ENCODE measurements at places on chromosomes 1 and 21.

- DNase-seq: no peak
Observed at GRCh38 chr1:5490635-5491034, 501.6 kb downstream of the NPHP4 start.

DNA sequence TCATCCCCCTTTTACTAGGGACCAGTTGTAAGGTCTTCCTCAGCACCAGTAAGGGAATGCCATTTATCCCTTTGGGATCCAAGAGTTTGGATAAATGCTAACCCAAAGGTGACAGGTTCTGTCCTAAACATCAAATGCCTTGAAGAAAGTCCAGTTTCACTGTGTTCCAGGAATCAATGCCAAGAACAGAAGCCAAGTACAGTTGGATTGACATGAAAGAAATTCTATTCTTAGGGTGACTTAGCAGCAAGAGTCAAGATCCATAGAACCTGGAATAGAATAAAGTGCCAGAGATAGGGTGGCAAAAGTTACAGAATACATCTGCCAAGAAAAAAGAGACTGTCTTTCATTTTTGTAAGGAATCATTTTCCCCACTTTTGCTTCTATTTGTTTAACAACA lies 94.9 kb upstream of the ADAMTS5 start:
- DNase-seq: no peak

DNA sequence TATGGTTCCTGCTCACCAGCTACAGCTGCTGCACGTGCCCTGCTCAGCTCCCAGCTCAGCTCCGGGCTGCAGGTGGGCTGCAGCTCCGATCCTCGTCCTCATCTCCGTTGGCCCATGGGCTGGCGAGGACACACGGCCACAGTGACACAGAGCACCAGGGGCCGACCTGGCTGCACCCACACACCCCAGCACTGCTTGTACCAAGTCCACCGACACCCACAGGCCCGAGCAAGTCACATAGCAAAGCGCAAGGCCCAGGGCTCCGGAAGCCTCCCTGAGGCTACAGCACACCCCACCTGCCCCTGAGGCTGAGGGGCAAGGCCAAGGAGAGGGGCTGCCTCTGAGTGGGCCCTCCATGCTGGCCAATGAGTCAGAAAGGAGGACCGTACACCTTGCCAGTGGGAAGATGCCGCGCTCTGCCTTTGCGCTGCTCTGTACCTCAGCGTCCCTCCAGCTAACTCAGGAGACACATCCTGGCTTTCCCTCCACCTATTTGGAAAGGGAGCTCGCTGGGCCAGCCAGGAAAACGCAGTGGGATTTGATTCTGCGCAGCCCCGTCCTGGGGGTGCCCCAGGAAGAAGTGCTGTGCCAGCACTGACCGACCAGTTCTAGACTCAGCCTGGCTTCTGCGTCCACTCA lies 124.8 kb downstream of the SIK1 start:
- DNase-seq: no peak

DNA sequence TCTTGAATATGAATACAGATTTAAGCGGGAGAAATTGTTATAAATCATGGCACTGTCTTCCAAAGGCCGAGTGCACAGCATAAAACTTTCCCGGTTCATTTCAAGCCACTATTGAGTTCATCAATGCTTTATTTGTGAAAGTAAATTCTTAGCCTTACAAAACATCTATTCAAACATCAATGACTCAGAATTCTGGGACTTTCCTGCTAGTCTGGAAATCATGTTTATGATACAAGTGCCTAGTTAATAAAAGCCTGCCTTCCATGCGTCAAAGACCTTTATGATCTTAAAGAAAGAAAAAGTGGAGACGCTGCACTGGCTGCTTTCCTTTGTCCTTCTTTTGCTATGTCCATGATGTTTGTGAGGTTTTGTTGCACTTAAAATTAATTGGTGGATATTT lies 137.7 kb downstream of the SETD4 start:
- DNase-seq: no peak

GRCh38 chr1:236257216-236257615 lies 24.5 kb downstream of the ERO1B start:
- DNase-seq: no peak

DNA sequence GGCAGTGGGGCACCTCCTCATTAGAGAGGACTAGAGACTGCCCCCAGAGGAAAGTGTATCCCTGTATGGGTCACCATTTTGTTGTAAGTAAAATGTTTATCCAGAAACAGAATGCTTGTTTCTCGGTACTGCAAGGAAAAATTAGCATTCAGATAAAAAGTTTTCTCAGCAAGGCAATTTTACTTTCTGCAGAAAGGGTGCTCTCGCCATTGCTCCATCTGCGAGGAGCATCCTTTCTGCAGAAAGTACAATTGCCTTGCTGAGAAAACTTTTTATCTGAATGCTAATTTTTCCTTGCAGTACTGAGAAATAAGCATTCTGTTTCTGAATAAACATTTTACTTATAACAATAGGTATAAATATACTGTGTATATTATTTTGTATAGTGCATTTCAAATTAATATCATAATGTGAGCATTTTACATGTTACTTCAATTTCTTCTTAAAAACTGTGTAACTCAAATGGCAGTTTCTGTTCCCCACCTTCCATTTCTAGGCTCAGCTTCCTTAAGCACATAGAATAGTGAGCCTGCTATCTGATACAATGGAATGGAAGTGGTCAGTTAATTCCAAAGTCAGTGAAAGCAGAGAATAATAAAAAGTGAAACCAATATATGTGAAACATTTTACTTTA lies 76.5 kb upstream of the DESI2 start:
- DNase-seq: no peak

GRCh38 chr1:86692641-86693040 lies 11.7 kb upstream of the SH3GLB1 start:
- no peak for DNase-seq

DNA sequence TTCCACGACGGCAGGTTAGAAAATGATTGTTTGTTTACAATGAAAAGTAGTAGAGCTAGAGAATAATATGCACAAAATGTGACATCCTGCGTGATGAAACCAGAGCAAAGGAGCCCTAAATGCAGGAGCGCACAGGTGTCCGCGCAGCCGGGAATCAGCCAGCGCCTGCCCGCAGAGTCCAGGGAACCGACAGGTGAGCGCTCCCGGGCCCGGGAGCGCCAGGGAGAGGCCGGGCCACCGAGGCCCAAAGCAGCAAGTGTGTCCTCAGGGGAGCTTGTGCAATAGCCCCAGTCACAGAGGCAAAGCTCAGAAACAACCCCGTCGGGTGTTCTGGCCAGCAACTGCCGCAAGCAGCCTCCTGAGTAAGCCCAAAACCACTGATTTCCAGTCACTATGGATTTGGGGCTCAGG lies 789 bp upstream of the GALE start:
- no peak for DNase-seq

GRCh38 chr1:116340506-116341231 lies 32.4 kb upstream of the ATP1A1 start:
- DNase-seq: no peak

GRCh38 chr1:221915764-221916163 lies 173.9 kb upstream of the DUSP10 start:
- no peak for DNase-seq

DNA sequence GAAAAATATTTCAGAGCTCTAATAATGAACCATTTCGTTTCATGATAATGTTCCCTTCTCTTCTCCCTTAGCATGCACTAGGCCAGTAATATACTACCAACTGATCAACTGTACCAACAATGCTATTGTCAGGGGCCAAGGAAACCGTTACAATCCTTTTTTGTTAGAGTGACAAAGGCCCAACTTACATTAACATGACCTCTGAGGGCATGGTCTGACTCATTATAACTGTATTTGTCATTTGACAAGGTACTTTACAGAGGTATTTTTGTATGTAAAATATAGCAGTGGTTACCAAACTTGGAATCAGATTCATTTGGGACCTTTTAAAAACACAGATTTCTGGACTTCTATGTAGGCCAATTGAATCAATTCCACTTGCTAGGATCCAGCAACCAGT lies 102.6 kb upstream of the RRP15 start:
- no peak for DNase-seq

GRCh38 chr1:109351457-109351856 lies 44.6 kb upstream of the MYBPHL start:
- no peak for DNase-seq

DNA sequence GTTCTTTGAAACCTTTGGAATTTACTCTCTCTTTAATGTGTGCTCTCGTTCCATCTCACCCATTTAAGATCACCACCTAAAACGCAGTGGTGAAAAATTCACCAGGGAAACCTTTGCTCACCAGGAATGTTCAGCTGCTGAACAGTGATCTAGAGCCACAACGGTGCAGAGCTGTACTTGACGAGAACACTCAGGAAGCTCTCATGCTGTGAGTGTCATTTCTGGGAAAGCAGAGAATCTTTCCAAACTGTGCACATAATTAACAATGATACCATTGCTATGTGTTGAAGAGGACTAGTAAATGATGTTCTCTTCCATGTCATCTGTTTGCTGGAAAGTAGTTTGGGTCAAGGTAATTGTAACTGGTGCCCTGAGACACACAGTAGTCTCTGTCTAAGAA lies 117.1 kb downstream of the ZZZ3 start:
- no peak for DNase-seq

- no peak for DNase-seq
Observed at GRCh38 chr21:34820051-34820450, 151.3 kb downstream of the CLIC6 start.

GRCh38 chr1:98367426-98367825 lies 294.1 kb upstream of the SNX7 start:
- DNase-seq: no peak

DNA sequence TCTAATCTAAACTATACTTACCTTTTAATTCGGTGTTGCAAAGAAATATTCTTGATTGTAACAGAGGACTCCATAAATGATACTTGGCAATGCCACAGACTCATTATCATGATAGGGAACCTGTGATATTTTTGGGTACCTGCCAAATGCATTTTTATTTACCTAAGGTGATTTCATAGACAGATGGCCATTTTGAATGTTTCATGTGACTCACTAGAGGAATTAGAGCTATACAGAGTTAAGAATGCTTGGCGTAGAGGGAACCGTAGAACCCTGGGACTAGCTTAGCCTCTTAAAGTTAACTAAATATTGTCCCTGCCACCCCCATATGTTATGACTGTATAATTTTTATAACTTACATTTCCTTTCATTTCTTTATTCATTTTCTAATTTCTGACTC lies 136.1 kb downstream of the DISP1 start:
- no peak for DNase-seq

- no peak for DNase-seq
Observed at GRCh38 chr1:229383961-229384360, 41.1 kb upstream of the CCSAP start.

GRCh38 chr1:118960567-118961136 lies 27.5 kb downstream of the TBX15 start:
- no peak for DNase-seq

DNA sequence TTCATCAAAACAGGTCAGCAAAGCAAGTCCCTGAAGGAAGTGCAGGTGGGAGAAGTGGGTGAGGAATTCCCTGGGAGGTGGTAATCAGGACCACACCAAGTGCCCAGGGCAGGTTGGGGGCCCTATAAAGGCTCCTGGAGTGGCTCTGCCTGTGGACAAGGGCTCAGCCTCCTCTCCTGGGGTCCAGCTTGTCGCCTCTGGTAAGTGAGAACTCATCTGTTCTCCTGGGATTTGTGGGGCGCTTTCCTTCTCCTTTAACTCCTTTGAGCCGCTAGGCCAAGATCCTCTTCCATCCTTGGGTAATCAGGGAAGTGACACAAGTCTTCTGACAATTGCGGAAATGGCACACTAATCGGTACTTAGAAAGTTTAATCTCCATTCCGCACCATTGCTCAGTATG lies at the start of gene SPRR4:
Gene SPRR4, plus strand, starts transcription at position 154 of the 400 bp plus-strand sequence. CDS start 1,243 bp downstream, outside the sequence.
- no peak for DNase-seq

DNA sequence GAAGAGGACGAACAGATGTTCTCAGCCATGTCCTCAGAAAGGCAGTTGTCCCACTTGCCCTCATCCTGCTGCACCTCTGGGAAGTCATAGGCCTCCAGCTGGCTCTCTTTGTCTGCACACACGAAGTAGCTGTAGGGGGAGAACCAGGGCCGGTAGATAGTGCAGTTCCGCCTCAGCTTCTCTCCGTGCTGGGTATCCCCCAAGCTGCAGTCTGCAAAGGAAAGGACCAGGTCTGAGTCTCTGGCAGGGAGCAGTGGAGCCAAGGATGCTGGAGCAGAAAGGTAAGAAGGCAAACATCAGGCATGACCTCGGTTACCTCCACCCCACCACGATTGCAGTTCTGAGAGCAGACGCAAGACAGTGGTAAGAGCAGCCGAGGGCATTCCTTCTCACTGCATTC lies 2.2 kb downstream of the SPATA46 start:
- no peak for DNase-seq

DNA sequence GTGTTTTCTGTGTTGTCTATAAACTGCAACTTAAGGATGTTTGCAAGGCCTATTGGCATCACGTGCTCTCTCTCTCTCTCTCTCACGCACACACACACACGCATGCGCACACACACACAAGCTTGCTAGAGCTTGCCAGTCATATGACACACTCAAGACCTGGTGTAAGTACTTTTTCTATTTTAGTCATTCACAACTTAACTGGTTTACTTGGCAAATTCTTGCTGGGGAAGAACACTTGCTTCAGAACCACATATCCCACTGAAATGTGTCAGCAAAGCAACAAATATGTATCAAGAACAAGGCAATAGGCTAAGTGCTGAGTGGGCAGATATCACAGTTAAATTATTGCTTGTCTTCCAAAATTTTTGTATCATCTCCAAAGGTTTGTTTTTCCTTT lies 107.8 kb downstream of the DISC1 start:
- no peak for DNase-seq

DNA sequence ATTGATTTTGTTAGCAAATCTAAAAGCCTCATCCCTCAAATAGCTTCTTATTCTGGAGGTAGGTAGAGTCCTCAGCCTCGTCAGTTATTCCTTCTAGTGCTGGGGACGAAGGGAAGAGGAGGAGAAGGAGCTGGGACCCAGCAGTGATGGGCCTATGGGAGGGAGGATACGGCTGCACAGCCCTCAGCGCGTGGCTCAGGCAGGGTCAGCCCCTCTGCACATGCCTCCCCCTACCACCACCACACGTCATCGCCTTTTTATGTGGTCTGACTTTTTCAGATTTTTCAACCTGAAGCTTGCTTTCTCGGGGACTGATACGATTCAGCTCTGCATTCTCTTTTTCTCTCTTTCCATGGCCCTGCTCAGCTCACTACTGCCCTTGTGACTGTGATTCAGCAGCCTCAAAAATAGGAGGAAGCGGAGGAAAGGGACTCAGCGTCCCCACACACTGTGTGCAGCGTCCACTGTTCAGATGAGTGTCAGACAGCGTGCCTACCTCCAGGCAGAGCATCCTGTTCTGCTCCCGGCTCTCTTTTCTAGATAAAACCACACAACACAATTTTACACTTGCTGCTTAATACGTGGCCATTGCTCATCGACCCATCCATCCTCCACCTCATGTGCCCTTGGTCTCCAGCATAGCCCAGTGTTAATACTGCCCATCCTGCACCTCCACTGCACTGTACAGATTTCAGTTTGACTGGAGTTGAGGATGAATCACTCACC lies 827 bp downstream of the OR2B11 start:
- DNase-seq: no peak
